ENCODE measurements at places on chromosomes 12 and 14.

DNA sequence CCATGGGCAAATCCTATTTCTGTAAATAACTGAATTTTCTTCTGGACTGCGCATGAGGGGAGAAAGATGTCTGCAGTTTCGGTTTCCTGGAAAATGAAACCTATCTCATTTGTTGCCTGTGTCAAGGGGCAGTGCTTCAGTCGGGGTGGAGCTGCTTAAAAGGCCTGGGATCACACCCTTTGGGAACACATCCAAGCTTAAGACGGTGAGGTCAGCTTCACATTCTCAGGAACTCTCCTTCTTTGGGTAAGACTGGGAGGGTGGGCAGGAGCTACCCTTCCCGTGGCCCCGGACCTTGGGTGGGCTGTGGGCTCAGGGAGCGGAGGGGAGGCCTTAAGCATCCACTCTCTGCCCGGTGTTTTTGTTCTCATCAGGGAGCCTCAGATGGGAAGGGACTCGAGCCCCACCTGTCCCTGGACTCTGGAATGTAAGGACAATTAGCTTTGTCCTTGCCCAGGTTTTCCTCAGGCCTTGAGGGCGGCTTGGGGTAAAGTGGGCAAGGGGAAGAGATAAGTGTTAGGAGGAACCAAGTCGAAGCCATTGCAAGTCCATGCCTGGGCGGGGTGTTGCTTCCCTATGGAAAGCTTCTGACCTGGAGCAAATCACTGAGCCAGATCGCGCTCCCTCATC, at the start of gene IFI27:
Gene IFI27 (plus strand): TSS at position 185 of the 630 bp plus-strand sequence.
- DNase-seq = no peak

DNA sequence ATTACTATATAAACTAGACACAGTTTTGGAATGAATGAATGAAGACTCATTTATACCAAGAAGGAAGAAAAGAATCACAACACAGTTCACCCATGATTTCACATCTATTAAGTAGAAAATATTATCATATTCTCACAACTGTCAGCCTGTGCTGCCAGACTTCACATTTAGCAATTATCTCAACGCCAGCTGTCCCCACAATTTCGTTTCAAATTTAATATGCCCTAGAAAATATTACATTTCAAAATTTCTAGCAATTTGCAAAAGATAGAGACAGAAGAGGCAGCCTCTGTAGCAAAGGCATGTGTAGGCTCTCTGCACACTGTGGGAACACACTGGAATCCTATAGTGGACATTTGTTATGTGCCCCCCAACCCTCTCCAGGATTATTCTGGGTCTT, 83.6 kb downstream of the ANKS1B start:
- no peak for DNase-seq

DNA sequence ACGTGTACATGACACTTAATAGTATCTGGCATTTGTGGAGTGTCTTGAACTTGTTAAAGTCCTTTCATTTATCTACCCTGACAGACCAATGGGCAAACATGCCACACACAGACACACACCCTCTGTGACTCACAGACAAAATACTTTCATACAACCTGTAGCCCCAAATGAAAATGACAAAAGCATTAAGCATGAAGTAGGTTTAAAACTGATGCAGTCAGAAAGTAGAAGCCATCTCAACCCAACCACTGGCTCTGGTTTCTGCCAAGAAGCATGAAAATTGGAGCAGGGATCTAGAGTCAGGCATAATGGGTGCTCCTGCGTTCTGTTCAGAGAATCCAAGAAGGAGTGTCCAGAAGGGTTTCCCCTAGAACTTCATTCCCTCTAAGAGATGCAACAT, 23.1 kb upstream of the KRT77 start:
- DNase-seq = no peak

- no peak for DNase-seq
Measured at GRCh38 chr14:96497586-96497985, 4.6 kb upstream of the PAPOLA start.

GRCh38 chr14:89723930-89724627, 230.5 kb downstream of the EFCAB11 start:
- DNase-seq = no peak

DNA sequence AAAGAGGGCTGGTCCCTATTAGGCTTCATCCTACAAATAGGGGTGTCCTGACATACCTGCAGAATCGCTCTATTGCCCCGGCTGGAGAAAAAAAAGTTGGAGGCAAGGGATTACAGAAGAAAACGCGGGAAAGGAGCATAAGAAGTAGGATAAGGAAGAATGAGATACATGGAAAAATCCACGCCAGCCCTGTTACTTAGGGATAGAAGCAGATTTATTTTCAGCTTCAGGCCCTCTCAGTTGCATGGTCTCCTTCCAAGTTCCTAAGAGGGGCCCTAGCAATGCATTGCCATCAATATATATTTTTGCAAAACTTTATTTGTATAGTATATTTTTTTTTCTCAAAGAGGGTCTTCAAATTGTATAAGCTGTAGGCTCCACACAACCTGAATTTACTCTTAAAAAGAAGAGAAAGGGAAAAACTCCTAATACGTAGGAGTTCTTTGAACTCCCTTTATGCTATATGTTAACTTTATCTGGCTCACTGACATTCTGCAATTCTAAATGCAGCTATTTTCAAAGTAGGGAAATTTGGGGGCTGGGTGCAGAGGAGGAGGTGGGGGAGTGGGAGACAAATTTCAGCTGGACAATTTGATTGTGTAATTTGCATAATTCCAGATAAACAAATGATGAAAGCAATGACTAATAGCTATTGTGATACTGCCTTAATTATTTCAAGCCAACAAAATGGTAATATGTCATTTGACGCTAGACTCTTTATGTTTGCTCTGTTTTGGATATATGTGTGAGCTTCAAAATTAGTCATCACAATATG, 137.7 kb upstream of the TRHDE start:
- no peak for DNase-seq

DNA sequence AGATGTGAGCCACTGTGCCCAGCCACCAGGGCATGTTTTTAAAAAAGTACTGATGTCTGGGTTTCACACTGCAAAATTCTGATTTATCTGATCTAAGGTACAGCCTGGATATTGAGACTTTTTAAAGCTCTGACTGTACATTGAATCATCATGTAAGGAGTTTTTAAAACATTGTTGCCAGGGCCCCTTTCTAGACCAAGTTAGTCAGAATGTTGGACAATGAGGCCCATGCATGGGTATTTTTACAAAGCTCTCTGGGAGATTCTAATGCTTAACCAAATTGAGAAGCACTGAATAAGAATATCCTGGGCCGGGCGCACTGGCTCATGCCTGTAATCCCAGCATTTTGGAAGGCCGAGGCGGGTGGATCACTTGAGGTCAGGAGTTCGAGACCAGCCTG, 16.7 kb downstream of the TMEM19 start:
- DNase-seq = no peak

DNA sequence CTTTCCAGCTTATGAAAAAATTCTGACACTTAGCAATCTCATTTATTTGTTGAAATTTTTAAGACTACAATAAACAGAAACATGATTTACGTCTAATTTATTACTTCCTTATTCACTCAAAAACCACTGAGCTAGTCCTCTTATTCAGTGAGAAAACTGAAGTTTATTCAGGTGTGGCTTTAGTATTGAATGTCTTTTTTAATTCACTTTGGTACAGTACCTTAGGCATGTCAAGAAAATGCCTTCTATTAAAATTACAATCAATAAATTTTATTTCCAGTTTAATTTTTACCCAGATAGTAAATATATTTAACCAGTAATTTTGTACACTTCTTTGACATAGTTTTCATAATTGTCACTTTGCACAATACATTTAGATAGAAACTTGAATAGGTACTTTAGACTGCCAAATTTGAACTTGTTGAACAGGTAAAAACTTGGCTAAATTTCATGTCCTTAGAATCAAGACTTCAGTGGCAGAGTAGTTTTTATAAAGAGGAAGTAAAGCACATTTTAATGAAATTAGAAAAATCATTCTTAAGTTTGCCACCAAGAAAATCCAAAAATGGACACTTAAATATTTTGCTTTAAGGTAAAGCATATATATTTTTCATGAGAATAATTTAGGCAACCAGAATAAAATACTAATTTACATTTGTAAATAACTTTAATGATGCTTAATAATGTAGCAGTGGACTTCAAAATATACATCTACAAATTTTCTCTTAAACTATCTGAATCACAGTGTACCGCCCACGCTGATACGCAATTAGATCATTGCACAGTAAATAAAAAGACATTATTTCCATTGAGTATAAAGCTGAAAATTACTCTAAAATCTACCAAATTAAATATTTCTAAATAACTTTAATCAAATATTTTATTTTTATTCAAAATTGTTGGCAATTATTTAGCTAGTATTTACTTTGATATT, 159.1 kb downstream of the RASSF9 start:
- DNase-seq = no peak

DNA sequence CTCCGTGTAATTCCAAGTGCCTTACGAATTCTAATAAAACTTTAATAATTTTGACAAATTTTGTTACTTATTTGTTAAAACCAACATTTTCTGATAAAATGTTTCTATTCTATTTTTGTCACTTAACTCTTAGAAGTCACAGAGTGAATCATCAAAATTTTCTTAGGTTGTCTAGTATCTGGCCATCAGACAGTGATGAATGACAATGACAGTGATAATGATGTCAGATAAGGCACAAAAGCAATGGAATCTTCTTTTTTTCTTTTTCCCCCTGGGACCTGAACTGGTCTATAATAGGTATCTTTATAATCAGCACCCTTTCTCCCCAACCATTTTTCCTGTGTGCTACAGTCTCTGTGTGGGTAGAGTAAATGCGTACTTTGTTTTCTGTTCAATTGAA, 407.3 kb downstream of the SOX5 start:
- no peak for DNase-seq

DNA sequence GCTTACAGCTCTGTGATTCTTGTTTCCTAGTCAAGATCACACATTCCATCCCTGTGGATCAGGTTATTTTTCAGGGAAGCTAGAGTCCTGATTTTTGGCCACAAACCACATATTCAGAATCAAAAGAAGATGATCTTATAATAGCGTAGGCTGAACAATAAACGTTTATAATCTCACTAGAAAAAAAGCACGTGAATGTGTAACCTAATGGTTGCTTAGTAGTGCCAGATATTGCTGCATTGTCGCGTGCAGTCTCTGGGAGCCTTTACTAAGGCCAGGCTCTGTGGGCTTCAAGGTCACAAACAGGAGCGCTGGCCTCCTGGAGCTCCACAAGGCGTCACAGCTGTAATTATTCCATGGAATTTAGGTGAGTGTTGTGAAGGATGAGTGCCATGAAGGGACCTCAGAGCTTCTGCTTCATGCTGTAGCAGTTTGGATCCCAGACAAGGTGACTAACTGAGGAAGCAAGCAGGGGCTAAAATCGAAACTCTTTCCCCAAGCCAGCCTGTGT, 17.4 kb downstream of the CDKN1B start:
- DNase-seq = no peak

GRCh38 chr12:15276088-15276698, 46.1 kb upstream of the PTPRO start:
- DNase-seq = no peak

DNA sequence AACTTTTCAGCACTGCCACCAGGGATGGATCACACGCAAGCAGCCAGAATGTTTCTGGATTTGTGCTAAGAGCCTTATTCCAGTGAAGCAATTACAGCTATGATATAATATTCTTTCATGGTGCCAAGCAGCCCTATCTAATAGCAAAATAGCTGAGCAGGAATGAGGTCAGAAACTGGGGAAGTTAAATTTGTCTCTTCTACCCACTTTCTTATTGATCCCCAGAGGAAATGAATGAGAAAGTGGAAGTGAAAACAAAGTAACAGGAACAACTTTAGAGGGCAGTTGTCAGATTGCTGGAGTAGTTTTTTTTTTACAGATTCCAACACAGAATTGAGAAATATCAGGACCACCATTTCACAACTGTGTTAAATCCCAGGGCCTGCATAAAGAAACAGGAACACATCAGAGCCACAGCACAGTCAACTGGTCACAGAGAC, 44.8 kb downstream of the GCH1 start:
- DNase-seq = no peak

DNA sequence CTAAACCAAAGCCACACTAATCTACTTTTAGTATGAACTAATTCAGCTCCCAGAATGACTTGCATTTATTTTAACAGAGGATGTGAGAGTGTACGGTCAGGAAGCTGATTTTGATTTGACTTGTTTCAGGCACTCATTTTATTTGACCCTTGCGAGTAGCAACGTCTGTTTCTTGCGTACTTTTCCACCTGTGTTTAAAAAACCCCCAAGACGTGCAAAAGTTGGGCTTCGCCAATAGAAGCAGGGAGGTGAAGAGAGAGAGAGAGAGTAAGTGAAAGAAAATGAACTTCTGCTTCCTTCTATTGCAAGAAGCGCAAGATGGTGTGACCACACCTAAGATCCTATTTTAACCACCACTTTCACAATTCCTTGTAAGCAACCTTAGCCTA, 6.7 kb upstream of the SLC15A4 start:
- no peak for DNase-seq

GRCh38 chr14:81567302-81567701, 33.6 kb upstream of the SEL1L start:
- no peak for DNase-seq

GRCh38 chr14:36942522-36943245, 229.7 kb downstream of the SLC25A21 start:
- no peak for DNase-seq

- peak; percentile 81 for DNase-seq
Measured at GRCh38 chr12:52036587-52037171, 14.6 kb upstream of the NR4A1 start.

- DNase-seq = no peak
Measured at GRCh38 chr14:86055512-86056075, 525.6 kb downstream of the FLRT2 start.

GRCh38 chr12:40559865-40560264, 132.4 kb upstream of the CNTN1 start:
- DNase-seq = no peak

GRCh38 chr14:86334355-86334754, 804.4 kb downstream of the FLRT2 start:
- no peak for DNase-seq

GRCh38 chr14:29352706-29353080, 575.0 kb downstream of the PRKD1 start:
- no peak for DNase-seq

- no peak for DNase-seq
Measured at GRCh38 chr12:103470664-103471063, 25.1 kb downstream of the C12orf42 start.

GRCh38 chr12:119334430-119335170, at the start of gene CCDC60:
TSS of gene CCDC60 (plus strand) at chr12:119334729. CDS start at chr12:119335177, 448 bp downstream.
- no peak for DNase-seq

GRCh38 chr12:124057691-124058090, 84.7 kb downstream of the ZNF664 start:
- no peak for DNase-seq
